ENCODE measurements at places on chromosomes 7 and 10.

GRCh38 chr7:69906283-69906995, 308.2 kb downstream of the AUTS2 start:
- no peak for DNase-seq

GRCh38 chr7:101952355-101953247, 135.2 kb downstream of the CUX1 start:
- DNase-seq: no peak

DNA sequence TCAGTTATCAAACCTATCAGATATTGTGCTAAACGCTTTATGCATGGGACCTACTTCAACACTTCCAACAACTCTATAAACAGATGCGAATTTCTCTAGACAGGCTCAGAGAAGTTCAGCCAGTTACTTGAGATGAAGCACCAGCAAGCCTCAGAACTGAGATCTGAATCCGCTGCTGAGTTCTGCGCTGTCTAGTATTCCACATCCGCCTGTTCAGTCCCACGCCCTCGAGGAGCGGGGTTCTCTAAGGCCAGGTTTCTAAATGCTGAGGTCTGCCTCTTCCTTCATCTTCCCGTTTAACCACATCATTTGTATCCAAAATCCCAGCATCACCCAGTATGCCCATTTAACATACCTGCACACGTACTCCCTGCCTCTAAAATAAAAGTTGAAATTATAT, 297.8 kb upstream of the ZNF32 start:
- DNase-seq: no peak

GRCh38 chr10:2120746-2121145, 383.4 kb upstream of the ADARB2 start:
- no peak for DNase-seq

DNA sequence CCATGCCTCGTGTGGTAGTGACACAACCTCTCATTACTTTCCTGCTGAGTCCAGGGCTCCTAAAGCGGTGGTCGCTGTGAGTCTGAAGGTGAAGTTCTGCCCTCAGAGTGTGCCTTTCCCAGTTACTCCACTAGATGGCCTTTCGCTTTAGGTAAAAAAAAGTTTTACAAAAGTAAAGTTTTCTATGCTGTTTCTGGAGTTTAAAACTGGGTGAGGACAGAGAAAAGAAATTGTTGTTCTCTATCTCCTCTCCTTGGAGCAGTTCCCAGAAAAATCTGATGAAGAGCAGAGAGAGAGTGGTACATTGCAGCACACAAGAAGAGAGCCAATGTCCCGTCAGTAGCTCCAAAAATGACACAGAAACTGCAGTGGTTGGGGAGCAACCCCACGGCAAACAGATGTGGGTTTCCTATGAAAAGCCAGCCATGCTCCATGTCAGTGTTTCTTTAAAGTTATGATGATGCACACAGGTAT, 257.1 kb downstream of the GLI3 start:
- DNase-seq: no peak

DNA sequence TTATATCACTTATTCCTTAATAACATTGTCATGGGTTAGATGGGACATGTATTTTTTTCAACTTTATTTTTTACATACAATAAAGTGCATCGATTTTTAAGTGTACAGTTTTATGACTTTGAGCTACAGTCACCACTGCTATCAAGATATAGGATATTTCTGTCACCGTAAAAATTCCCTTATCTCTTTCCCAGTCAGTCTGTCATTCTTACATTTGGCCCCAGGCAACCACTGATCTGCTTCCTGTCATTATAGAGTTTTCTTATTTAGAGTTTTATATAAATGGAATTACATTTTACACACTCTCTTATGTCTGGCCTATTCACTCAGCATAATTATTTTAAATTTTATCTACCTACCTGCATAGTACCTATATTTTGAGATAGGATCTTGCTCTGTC, 145.2 kb downstream of the AUTS2 start:
- no peak for DNase-seq

DNA sequence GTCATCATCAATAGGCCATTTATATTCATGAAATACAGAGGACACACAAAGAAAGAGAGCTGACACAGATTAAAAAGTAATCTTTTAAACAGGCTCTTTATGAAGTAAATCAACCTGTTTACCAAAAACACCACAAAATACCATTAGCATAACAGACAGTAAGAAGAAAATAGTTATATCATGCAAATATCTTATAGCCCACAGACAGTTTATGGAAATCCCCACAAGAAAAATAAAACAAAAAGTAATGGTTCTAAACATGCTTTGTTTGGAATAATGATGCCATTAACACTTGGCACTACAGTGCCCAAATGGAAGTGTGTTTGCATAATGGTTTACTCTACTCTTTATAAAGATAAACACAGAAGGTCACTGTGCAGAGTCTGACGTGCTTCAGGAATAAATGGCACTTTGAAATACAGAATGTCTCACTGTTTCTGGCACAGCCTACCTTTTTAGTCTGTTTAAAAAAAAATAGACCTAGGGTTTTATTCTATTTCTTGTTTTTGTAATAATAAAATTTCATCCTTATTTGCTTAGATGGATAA, 30.1 kb downstream of the SEMA3D start:
- no peak for DNase-seq

GRCh38 chr7:96657347-96658021, 52.2 kb downstream of the SEM1 start:
- DNase-seq: no peak

GRCh38 chr7:146004805-146005204, 111.8 kb upstream of the CNTNAP2 start:
- no peak for DNase-seq

DNA sequence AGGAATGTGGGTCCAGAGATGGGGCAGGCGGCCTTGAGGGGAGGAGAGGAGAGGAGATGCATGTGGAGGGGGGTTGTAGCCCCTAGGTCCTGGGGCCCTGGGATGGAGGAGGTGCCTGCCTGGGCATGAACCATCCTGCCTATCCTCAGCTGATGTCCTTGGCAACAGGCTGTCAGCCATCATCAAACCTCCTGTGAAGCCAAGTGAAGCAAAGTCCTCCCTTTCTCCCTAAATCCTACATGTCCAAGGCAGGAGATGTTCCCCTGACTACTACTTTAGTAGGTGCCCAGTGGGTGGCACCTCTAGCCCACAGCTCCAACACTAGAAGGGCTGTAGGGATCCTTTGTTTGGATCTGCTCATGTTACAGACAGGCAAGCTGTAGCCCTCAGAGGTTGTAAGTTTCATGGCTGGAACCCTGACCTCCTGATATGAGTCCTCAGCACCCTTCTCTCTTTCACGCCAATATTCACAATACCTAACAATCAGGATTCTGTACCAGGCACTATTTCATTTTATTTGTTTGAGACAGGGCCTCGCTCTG, 66.6 kb upstream of the SYPL1 start:
- DNase-seq: no peak

- no peak for DNase-seq
These were observed 37.7 kb upstream of the SMARCD3 start for GRCh38 chr7:151286148-151286547.

DNA sequence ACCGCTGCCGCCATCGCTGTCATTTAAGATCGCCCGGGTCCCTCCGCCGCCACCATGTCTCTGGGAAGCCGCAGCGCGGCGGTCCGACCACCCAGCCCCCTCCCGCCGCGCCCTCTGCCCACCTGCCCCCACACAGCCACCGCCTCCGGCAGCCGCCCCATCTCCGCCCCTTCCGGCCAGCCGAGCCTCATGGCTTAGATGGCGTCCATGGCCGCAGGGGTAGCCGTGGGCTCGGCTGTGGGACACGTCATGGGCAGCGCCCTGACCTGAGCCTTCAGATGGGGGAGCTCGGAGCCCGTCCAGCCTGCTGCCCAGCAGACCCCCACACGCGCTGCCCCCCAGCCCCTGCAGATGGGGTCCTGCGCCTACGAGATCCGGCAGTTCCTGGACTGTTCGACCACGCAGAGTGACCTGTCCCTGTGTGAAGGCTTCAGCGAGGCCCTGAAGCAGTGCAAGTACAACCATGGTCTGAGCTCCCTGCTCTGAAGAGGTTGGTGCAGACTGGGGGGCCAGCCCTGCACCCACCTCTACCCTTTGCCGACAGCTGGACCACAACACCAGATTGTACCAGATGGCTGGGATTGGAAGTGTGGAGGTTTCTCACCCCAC, 38.0 kb upstream of the TARP start:
- DNase-seq: no peak

DNA sequence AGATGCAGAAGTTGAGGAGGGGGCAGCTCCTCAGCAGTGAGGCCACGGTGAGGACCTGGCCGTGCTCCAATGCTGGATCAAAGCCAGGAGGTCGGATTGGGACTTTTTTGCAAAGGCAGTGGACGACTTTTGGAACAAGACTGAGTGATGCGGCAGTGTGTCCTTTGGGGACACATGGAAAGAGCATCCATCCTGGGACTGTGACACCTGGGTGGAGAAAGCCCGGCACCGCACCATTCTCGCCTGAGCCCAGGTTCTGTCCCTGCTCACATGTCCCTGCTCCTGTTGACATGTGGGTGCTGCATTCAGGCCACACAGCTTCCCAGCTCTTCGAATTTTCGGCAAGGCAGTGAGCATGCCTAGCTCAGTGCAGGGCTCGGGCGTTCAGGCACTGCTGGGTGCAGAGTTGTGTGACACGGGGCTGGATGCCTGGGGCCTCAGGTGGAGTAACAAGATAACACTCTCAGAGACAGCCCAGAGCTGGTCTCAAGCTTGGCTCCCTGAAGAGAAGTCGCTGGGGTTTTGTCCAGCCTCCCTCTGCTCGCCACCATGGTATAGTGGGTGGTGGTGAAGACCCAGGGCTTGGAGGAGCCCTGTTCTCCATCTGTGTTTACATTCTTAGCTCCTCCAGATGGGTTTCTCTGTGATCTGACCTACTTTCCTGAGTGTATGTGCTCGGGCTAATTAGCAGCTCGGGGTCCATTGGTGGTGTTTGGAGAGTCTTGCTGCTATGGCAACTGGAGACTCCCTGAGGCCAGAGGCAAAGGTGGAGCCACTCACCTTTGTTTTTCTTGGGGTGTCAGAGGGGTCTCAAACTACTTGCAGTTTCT, 111.7 kb upstream of the BTBD16 start:
- no peak for DNase-seq

- no peak for DNase-seq
These were observed 447.7 kb downstream of the SUGCT start for GRCh38 chr7:40582539-40582938.

GRCh38 chr7:75658802-75659201, 79.9 kb downstream of the HIP1 start:
- no peak for DNase-seq

DNA sequence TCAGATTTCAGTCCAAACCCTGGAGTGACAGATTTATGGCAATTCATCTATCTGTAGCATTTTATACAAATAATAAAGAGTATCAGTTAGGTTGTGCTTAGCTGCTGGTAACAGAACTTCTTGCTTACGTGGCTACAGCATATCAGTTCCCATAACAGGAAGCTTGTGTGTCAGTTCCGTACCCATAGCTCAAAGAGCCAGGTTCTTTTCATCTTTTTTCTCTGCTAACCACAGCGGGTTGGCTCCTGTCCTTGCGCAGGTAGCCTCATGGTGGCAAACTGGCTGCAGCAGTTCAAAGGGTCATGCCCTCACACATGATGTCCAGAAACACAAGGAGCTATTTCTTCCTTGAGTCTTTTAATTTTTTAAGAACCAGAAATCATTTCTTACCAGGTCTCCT, 1041.8 kb downstream of the GATA3 start:
- DNase-seq: peak; percentile 2

- no peak for DNase-seq
These were observed 132.7 kb downstream of the NEURL1 start for GRCh38 chr10:103626178-103626577.

- DNase-seq: no peak
These were observed 207.6 kb downstream of the SKIDA1 start for GRCh38 chr10:21317902-21318301.

GRCh38 chr7:133330085-133330484, 77.2 kb downstream of the EXOC4 start:
- DNase-seq: no peak

DNA sequence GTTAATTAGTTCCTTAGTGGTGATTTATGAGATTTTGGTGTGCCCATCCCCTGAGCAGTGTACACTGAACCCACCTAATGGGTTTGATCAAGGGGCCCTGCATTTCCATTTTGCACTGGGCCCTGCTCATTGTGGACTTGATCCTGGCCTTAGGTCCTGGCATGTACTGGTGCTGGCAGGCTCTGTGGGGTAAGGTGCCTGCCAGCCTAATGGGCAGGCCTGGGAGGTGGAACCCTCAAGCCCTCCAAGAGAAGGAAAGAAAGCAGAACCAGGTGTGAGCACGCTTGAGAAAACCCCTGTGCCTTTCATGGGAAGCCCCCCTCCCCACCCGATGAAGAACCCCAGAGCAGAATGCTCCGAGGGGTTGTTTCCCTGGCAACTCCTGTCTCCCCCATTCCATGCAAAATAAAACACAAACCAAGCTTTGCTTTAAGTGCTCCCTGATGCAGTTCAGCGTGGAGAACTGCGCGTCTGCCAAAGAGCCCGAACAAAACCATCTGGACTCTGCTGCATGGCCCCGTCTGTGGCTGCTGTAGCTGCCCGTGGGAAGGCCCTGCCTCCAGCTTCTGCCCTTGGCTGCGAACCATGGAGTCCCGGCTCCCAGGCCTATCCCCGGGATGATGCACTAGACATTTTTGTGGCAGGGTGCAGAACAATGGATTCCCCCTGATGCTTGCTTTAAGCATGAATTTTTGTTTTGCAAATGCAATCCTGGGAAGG, 123.3 kb downstream of the PRPF18 start:
- DNase-seq: no peak

DNA sequence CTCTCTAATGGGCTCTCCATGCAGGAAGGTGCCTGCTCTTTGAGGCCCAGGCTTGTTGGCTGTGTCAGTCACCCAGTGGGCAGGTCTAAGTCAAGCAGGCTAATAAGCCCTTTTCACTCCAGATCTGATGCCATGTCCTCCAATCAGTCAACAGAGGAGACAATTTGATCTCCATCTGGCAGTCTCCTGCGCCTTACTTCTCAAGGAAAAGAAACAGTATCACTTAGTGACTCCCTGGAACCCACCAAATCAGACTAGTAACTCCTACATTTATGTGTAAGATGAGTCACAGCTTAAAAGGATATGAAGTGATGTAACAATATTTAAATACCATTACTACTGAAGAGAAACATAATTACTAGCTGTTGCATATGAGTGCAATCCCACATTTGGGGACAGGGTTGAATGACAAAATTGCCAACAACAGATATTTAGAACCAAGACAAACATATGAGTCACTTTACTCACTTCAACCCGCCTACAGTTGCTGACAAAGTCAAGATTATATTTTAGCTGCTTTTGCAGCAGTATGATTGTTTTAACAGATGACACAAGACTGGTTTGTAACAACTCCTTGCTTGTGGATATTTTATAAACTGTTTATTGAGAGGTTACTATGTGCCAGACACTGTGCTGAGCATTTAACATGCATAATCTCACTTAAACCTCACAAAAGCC, 72.1 kb downstream of the USP6NL start:
- DNase-seq: no peak

DNA sequence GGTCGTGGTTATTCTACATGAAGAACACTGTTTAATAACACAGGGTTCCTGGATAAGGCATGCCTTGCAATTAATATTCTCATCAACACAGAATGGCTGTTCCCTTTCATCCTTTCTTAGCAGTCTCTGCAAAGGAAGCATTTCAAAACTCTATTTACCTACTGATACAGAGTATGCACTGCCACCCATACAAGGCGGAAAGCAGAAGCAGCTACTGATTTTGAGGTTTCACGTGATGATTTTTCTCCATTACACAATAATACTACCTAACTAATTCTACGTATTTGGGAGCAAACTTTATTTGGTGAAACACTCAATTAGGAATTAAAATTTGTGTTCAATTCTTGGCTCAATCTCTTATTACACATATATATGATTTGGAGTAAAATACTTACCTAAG, 43.0 kb upstream of the COL1A2 start:
- DNase-seq: no peak

- DNase-seq: no peak
These were observed 60.4 kb downstream of the ADD3 start for GRCh38 chr10:110067960-110068770.

- no peak for DNase-seq
These were observed 135.6 kb downstream of the TMEM178B start for GRCh38 chr7:141209454-141209853.
